Stimulated activated CD8-positive, alpha-beta memory T cell treated with anti-CD3 and anti-CD28 coated beads, Interleukin-12 subunit alpha, Interleukin-12 subunit beta, amount 100 ng/mL, for 1 hour (primary cell): ENCODE measurements at places on chromosomes 12 and 14.

GRCh38 chr14:54722791-54723432 lies 156.0 kb downstream of the SAMD4A start:
- DNase-seq: no peak

DNA sequence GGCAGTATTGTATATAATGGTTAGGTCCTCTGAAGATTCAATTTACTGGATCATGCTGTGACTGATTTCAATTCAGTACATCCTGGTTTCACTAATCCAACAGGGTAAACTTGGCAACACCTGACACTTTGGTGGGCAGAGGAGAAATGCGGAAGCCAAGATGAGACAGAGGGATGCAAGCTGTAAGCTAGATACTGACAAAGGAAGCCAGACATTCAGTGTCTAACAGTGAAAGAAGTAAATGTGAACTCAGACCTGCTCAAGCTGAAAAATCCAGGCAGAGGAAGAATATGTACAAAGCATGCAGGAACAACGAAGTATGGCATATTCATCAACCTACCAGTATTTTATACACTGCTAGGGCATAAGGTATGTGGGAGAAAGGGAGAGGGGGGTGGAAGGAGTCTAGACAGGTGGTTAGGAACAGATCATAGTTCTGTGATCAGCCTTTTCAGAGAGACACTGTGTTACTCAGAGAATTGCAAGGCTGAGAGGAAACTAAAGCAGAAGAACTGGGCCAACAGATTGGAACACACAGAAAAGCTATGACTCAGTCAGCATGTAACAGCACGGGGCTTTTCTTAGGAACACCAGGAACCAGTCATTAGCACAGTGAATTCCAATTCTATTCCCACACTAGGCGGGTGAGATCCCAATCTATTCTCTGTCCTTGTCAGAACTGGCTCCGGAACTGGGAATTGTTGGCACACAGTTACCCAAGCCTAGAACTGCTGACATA lies 40.3 kb downstream of the NELL2 start:
- no peak for DNase-seq

DNA sequence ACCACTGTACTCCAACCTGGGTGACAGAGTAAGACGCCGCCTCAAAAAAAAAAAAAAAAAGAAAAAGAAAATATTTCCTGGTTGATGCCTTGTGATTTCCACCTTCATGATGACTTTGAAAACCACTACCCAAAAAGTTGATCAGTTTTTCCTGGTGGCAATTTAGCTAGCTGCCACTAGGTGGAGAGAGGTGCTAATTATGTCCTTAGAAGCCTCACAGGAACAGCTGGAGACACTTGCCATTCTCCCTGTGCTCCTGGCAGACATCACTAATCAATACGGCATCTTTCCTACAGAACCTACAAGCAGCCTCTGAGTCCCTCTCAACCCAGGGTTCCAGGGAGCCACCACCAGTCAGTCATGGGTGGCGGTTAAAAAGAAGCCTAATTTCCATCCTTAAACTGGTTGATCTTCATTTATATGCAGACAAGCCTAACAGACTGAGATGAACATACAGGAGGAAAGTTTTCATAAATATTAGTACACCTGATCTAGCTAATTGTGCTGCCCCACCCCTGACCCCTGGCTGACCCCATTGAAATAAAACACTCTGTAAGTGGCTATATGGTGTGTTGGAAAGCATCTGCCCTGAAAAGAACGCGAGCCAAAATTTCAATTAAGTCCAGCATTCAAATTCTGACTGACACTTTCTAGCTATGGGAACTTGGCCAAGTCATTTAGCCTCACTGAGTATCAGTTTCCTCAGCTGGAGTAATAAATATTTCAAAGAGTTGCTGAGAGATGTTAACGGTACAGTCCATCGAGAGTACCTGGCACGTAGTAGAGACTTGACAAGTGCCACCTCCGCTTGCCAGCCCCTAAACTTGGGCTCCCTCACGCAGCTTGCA lies 6.2 kb upstream of the OAS1 start:
- DNase-seq: peak; percentile 30

DNA sequence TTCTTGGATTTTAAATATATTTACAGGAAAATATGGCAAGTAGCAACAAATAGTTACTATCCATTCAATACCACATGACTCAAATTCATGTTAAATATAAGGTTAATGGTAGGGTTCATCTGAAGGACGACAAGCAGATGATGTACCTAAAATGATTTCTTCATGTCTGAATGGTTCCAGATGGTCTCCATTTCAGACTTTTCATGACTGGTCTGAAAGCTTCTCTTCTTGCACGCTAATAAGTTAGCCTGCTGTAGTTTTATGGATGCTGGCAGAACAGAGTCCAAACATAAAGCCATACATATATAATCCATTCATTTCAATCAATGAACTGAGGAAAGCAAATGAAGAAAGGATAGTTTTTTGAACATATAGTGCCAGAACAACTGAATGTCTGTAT lies 257.0 kb upstream of the MGAT4C start:
- no peak for DNase-seq

GRCh38 chr14:65926935-65927700 lies 514.6 kb downstream of the FUT8 start:
- DNase-seq: no peak

GRCh38 chr12:120642121-120642520 lies 1.7 kb downstream of the CABP1 start:
- DNase-seq: no peak

GRCh38 chr14:22429546-22430294 lies 159.3 kb downstream of the DAD1 start:
- DNase-seq: no peak

DNA sequence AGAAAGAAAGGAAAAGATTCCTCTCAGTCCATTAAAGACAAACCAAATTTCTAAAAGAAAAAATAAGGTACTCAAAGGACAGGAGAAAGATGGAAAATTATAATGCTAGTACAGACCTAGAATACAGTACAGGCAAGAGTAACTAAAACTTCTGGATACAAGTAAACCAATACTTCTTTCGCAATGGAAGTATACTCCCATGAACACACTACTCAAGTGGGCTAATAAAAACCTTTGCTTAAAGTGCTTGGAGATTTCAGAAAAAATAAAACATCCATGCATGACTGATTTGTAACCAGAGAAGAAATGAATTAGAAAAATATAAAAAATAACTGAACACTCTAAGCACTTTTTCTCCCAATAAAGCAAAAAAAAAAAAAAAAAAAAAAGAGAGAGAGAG lies 3.5 kb downstream of the ZBTB25 start:
- DNase-seq: no peak

DNA sequence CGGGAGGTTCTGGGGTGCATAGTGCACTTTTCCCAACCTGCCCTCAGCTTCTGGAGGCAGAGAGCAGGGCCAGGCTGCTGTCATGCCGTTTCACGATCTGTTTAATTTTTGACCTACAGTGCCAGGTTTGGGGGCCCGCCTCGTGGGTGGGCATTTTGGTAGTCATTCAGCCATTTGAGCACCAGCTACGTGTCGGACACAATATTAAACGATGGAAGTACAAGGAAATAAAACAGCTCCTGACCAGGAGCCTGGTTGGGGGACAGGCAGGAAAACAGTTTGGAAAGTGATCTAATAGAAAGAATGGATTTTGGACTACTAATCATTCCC lies 708 bp downstream of the FNTB start:
- DNase-seq: no peak

- DNase-seq: no peak
These were observed at the start of gene LBHD2 for GRCh38 chr14:103084021-103084919. LBHD2 (plus strand) TSS chr14:103084210; CDS start chr14:103086013, 1,803 bp downstream.

DNA sequence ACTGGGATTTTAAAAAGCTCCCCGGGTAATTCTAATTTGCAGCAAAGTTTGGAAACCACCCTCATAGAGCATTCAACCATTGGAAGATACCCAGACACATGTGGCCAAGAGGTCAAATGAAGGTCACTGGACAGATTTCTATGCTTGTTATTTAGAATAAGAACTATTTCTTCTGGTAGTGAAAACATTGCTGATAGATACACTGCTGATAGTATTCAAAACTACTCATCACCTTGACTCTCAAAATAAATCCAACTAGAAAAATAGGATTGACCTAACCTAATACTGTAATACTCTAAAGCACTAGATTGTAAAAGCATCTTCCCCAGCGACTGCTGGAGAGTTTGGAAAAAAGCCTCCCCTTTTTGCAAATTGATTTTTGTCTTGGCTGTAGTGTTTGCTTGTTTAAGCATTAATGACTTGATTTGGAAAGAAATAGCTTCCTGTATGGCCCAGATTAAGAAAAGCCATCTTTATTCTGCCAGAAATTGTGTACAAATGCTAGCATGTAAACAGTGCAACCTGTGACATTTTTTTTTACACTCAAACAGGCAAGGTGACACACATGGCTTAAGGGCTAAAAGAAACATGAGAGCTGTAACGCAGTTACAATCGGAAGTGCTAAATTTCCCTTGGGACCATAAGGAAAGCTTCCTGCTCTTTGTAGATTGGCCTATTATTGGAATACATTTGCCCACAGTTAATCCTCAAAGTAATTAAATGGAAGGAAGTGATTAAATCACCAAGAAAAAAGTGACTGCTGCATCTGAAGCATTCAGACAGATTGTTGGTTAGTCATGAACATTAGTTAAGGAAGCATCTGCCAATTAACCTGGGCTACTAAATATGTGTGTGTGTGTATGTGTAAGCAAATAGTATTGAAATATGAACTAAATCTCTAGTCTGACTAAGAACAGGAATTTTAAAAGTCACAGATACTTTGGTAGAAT lies 356.5 kb upstream of the ATP2B1 start:
- no peak for DNase-seq

- no peak for DNase-seq
These were observed 63.5 kb upstream of the MBIP start for GRCh38 chr14:36383767-36384431.

DNA sequence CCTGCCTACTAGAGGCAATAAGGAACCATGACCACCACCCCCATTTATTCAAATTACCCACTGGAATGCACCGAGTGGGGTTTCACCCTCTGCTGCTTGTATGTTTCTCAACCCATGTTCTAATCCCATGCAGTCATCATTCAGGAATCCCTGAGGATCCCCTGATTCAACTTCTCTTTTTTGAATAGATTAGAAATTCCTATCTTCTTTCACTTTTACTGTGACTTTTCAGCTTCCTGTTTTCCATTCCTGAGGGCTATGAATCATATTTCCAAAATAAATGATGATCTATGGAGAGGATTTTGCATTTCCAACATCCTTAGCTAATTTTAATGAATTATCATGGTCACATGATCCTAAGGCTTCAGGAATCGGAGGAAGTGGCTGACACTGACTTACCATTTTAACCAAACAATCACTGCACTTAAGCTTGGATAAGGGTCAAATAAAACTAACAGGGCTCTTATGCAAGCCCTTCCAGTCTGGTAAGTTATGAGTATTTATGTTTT lies 19.4 kb upstream of the P2RX4 start:
- no peak for DNase-seq

DNA sequence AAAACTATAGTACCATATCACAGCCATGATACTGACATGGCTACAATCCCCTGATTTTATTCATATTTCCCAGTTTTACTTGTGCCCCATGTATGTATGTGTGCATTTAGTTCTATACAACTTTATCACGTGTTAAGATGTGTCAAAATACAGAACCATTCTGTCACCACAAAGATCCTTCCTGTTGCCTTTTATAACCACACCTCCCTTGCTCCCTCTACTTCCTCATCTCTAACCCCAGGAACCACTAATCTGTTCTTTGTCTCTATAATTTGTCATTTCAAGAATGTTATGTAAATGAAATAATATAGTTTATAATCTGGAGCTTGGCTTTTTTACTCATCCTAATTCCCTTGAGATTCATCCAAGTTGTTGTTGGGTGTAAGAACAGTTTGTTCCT lies 358.4 kb downstream of the DPF3 start:
- no peak for DNase-seq

GRCh38 chr14:85439696-85440328 lies 90.1 kb upstream of the FLRT2 start:
- no peak for DNase-seq

DNA sequence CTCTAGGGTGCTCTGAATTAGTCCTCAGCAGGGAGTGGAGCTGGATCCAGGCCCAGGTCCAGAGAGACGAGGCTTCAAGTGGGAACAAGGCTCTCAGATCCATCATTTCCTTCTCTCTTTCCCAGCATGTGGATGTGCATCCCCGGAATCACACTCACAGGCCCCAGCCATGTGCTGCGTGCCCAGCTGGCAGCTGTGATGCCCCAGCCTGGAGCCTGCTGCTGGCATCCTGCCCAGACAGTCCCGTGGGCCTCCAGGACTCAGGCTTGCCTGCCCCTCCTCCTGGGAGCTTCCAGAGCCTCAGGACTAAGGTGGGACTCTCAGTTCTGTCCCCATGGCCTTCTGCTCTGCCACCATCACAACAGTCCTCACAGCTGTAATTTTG lies 6.2 kb upstream of the KRT84 start:
- no peak for DNase-seq

- peak; percentile 18 for DNase-seq
These were observed 593 bp downstream of the PIP4P1 start for GRCh38 chr14:20460458-20461224.

DNA sequence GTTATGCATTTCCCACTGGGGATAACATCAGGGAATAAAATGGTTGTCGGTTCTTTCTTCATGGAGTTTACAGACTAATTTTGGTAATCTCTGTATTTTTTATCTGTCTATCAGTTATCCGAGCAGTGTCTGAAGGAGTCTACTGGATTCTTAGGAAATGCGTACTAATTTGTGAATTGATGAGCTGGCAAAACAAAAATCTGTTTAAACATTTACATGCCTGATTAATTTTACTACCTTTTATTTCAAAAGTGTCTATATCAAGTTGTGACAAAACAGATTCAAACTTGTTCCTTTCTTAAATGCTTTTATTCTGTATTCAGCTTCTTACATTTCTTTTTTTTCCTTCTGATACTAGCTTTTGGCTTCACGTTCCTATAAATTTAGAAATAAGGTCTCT lies 4.4 kb downstream of the RIMKLB start:
- DNase-seq: no peak

- no peak for DNase-seq
These were observed 1.1 kb downstream of the RHNO1 start for GRCh38 chr12:2877953-2878732.

DNA sequence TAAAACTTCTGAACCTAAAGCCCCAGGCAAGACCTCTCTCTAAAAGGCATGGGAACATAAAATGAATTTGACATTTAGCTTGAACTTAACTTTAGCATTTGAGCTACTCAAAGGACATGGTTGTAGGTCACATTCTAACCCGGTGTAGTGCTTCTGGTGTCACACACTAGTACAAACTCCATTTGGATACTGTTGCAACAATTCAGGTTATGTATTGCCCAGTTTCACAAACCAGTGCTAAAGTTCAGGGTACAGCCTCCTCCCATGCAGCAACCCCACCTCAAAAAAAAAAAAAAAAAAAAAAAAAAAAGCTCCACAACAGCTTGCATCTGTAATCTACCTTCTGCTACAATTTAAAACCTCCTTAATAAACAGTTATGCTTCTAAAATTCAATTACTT lies 7.8 kb downstream of the PPTC7 start:
- no peak for DNase-seq

DNA sequence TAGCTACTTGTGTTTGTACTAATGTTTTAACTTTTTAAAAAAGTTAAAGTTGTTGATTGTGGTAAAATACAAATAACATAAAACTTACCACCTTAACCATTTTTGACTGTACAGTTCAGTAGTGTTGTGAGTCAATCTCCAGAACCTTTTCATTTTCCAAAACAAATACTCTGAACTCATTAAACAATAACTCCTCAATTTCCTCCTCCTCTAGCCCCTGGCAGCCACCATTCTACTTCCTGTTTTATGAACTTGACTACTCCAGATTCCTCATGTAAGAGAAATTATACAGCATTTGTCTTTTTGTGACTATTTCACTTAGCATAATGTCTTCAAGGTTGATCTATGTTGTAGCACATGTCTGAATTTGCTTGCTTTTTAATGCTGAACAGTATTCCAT lies 299.1 kb upstream of the AMIGO2 start:
- no peak for DNase-seq

- DNase-seq: no peak
These were observed 897 bp downstream of the SUDS3 start for GRCh38 chr12:118377021-118377883.
